Cortex of kidney (tissue), 1 donor: ENCODE measurements at places on chromosomes 4 and X.

- no peak for DNase-seq
Observed at GRCh38 chr4:151192556-151193235, 84.3 kb upstream of the PRSS48 start.

DNA sequence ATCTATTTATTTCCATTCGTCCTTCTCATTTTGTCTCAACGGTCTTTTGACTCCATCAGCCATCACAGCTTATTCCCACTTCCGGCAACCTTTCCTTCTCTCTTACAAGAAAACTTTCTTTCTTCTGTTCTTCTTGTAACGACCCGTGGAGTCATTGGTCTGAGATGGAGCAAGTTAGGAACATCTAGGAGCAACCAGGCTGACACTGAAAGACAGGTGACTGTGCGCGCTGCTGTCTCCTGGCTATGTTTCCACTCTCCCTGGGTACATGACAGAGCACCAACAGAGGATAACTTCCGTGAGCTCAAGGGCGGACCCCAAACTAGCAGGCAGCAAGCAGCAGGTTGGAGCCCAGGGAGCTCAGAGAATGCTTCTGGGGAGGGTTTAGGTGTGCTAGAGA lies 2.5 kb downstream of the FGF5 start:
- DNase-seq, result no peak

GRCh38 chrX:72305286-72306084 lies at the start of gene CITED1:
TSS of gene CITED1 (minus strand) at chrX:72305914. CDS start at chrX:72302869, 3,045 bp downstream.
- no peak for DNase-seq

- DNase-seq, result no peak
Observed at GRCh38 chr4:158805635-158806471, 37.0 kb downstream of the FNIP2 start.

GRCh38 chr4:100493756-100494155 lies 24.1 kb downstream of the EMCN start:
- no peak for DNase-seq
